Left hindlimb (tissue), 1 donor: ENCODE measurements at places on chromosomes 3 and 15.

- no peak for DNase-seq
Measured at GRCh38 chr3:28682121-28682520, 333.5 kb upstream of the AZI2 start.

DNA sequence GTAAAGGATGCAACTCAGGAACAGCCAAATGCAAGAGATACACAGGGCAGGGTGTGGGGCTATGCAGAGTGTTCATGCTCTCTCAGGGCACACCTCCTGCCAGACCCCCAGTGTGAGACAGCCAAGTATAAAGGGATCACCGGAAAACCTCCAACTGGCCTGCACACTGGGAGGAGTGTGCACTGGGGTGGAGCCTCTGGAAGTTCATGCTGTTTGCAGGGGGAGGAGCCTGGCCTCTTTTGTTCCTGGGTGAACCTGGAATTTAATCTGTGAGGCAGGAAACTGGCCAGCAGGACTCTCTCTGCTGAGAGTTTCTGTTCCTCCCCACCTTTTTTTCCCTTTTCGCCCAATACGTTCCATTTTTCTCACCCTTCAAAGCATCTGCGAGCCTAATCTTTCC, 204.1 kb downstream of the WNT5A start:
- no peak for DNase-seq

DNA sequence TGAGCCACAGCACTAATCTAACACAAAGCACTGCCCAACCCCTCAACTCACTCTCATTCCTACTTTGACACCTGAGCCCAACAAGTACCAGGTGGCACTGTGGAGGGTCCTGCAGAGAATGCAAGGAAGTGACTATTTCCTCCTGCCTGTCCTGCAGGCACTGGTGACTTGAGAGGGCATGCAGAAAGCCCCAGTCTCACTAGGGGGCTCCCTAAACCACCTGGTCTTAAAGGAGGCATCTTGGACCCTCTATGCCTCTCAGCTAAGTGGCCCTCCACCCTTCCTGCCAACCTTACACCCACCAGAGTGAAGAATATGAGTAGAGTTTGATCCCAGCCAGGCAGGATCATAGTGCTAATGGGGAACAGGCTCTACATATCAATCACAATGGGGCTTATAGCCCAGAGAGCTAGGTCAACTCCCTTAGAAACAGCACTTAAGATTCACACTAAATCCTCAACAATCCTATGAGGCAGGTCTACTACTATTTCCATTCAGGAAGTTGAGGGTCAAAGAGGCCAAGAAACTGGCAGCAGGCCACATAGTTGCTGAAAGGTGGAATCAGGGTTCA, 15.2 kb downstream of the TRAIP start:
- DNase-seq = no peak

- no peak for DNase-seq
Measured at GRCh38 chr3:151356794-151357462, 27.6 kb upstream of the P2RY13 start.

GRCh38 chr15:65920825-65921309, 51.6 kb downstream of the RAB11A start:
- no peak for DNase-seq

- DNase-seq = no peak
Measured at GRCh38 chr15:55319537-55320237, 665 bp downstream of the PIGB start.

DNA sequence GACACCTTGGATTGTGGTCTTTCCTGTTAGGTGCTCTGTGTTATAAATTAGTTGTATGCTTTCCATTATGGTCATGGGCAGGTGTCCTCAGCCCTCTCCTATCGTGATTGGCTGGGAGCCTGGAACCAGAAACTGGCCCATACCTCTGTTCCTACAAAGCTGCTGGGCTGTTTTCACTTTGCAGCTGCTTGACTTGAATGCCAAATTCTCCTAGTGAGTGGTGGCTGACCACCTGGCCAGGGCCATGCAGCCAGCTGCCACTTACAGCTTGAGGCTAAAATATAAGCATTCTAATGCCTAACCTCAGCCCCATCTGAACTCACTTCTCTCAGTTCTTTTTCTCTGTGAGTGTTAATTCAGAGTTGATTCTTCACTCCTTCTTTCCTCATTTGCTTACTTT, 239.3 kb upstream of the GBE1 start:
- peak; percentile 65 for DNase-seq

GRCh38 chr3:120652281-120652680, 29.8 kb downstream of the HGD start:
- DNase-seq = no peak

DNA sequence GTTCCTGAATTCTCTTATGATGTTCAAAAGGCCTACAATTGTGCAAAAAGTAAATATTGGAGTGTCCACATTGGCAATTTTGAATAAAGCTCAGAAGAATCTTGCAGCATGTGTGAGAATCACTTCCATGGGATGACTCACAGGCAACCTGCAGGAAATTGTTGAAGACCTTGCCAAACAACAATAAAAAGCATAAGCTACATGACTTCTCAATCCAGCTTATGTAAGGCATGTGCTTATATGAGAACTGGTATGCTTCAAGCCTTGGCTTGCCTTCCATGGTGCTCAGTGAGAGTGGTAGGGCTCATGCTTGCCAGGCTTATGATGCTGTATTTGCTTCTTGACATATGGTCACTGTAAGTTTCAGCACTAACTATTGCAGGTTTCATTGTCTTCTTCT, 18.4 kb upstream of the BCHE start:
- no peak for DNase-seq
